ENCODE measurements at places on chromosomes 11 and 22. TPM values are rescaled to one million over a fixed set of nuclear protein-coding genes. Genes with fewer than 3 reads are reported as not detected.

CRYBB2 gene
- total RNA-seq: not detected

NTM gene
- 9.5 TPM for total RNA-seq

RAB36 gene
- total RNA-seq: 10.0 TPM

DNAL4 gene
- total RNA-seq: 16.3 TPM

Data from left lung (tissue), 14 donors.